HT-29 (cell line): ENCODE measurements at places on chromosomes 12 and 14. TPM values are rescaled to one million over a fixed set of nuclear protein-coding genes. Genes with fewer than 3 reads are reported as not detected.

Gene KRT71
- not detected in 2 replicates for total RNA-seq

- DNase-seq, result peak; percentile 86
Observed at GRCh38 chr12:50103767-50104321, at the start of gene GPD1. TSS of gene GPD1 (plus strand) at chr12:50104008. CDS start at chr12:50104051, 43 bp downstream.

DNA sequence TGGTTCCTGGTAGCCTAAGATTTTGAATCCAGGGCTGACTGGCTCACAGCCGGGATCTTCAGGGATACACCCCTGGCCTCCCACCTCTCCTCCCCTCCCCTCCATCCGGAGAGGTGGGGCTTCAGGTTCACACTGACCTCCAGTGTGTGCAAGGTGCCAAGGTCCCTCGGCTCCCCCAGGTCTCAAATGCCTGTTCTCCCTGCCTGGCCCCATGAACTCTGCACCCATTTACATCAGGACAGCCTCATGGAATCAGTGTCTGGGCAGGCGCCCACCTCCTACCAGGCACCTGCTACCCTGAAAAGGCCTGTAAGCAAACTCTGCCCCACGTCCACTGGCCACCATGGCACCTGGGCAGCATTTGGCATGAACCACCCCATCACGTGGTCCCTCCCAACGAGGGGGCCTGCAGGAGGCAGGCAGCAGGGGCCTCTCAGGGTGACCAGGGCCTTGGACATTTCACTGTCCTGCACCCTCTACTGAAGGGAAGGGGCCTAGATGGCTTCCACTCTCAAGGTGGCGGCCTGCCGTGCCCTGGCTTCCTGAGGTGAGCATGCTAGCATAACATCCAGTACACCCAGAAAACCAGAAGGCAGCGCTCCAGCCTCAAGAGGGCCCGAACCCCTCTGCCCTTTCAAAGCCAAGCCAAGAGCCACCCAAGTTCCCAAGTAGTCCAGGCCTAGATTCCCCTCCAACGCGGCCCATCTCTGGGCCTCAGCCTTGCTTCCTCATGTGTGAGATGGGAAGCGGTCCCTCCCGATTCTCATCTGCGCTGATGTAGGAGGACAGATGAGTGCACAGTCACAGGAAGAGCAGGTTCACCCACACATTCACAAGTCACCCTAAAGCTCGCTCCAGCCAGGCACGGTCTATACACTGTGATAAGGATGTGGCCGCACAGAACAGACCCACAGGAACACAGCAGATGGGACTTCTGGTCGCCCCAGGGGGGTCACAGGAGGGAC, 37.3 kb downstream of the CCDC85C start:
- DNase-seq, result no peak

GRCh38 chr12:129337413-129337812, 484.1 kb downstream of the GLT1D1 start:
- no peak for DNase-seq

Gene TAS2R14
- total RNA-seq, result 1.4 and 1.8 TPM in 2 replicates

Gene PPP4R4
- 0.03 and 0.94 TPM in 2 replicates for total RNA-seq
